Endothelial cell (in vitro differentiated cells): ENCODE measurements at places on chromosomes 1 and 21.
A peak's percentile ranks its signal among the peaks of the same experiment; 100 is the strongest.

DNA sequence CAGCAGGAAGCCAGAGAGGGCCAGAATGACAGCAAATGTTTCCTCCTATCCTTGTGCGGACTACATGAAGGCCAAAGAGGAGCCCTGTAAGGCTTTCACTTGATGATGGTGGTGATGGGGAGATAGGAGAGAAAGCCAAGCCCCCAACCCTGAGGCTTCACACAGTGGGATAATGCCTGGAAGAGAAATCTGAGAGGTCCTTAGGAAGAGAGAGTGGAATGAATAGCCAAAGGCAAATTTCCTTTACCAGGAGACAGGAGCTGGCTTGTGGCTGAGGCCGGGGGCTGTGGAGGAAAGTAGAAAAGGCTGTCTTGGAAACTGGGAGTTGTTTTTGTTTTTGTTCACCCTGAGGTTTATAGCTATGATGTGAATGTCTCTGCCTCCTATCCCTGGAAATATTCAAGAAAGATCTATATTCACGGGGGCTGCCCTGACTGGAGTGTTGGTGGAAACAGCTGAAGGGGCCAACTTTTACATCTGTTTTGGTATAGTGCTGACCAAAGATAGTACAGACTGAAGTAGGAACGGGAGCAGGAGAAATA lies 13.0 kb upstream of the RNF19B start:
- DNase-seq, result no peak

- DNase-seq, result peak; percentile 85
These were observed 19.7 kb downstream of the RCC2 start for GRCh38 chr1:17419626-17420328.

- no peak for DNase-seq
These were observed 13.2 kb upstream of the QSOX1 start for GRCh38 chr1:180141381-180141934.

- DNase-seq, result no peak
These were observed 43.2 kb downstream of the RHOU start for GRCh38 chr1:228778466-228778865.

DNA sequence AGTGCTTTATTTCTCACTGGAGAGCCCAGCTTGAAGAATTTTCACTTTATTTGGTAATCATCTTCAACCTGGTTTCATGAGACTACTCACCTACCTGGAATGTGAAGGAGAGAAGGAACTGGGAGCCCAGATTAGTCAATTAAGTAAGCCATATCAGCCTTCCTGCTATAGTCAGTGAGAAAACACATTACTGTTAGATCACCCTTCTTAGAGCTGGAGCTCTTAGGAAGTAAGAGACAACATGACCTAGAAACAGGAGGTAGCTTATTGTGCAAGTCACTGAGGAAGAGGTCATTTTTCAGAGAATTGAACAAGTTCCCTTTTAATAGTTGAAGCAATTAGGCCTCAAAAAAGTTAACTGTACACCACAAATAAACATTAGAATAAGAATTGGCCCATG lies 49.2 kb upstream of the TEKT2 start:
- DNase-seq, result no peak

GRCh38 chr1:188314557-188315137 lies 1485.9 kb downstream of the PLA2G4A start:
- DNase-seq, result no peak
